ENCODE measurements at places on chromosomes 6 and 20. TPM values are rescaled to one million over a fixed set of nuclear protein-coding genes. Genes with fewer than 3 reads are reported as not detected.
A peak's percentile ranks its signal among the peaks of the same experiment; 100 is the strongest.

- H3K27ac ChIP-seq = no peak overlapping the region
- H3K36me3 ChIP-seq = peaks cover 4% of the 10 kb centered on the region
- no peak for DNase-seq
- no peaks in the 10 kb centered on the region for H3K27me3 ChIP-seq
- no peak overlapping the region for H3K4me3 ChIP-seq
Observed at GRCh38 chr6:83098589-83098988, 31.1 kb downstream of the DOP1A start.

- peak overlapping the region; percentile 8 for H3K27ac ChIP-seq
- H3K27me3 ChIP-seq = no peaks in the 10 kb centered on the region
- H3K36me3 ChIP-seq = no peaks in the 10 kb centered on the region
- DNase-seq = no peak
- peaks cover 16% of the 10 kb centered on the region for H3K4me1 ChIP-seq
- no peak overlapping the region for H3K4me3 ChIP-seq
Observed at GRCh38 chr6:161438430-161439030, 164.7 kb upstream of the AGPAT4 start.

- H3K4me1 ChIP-seq = no peaks in the 10 kb centered on the region
- H3K27ac ChIP-seq = no peak overlapping the region
- DNase-seq = no peak
- no peaks in the 10 kb centered on the region for H3K27me3 ChIP-seq
Observed at GRCh38 chr6:130105996-130106704, 87.8 kb downstream of the L3MBTL3 start.

DNA sequence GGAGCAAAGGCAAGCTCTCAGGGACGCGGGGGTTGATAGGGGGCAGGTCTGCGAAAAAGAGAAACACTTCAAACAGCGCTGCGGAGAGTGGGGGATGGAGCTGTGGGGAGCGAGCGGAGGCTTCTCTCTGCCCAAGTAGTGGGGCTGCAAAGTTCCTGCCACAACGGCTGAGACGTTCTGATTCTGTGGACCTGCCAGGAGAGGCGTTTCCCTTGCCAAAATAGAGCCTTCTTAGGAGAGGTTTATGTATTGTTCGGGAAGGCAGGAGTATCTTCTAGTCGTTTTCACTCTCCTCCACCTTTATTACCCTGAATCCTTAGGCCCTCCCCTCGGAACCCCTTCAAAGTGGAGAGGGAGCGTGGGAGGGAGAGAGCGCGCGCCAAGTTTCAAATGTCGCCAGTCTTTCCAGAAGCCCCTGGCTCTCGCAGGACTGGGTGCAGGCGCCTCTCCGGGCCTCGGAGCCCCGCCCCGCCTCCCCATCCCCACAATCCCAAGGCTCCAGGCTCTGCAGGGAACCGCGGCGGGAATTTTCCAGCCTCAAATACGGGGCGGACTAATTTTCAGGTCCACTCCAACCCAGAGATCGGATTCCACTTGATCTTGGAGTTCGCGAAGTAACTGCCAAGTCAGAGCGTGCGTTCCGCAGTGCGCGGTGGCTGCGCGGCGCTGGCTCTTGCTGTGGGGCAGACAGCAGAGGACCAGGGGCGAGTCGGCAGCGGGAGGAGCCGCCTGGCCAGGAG, 10.0 kb upstream of the POU3F2 start:
- H3K27me3 ChIP-seq = peaks cover 62% of the 10 kb centered on the region
- H3K4me3 ChIP-seq = no peak overlapping the region
- no peaks in the 10 kb centered on the region for H3K36me3 ChIP-seq
- no peak for DNase-seq

GRCh38 chr6:41775293-41775882, 4.3 kb downstream of the FRS3 start:
- peaks cover 61% of the 10 kb centered on the region for H3K36me3 ChIP-seq
- H3K27me3 ChIP-seq = no peaks in the 10 kb centered on the region

GRCh38 chr6:34288581-34288980, 39.8 kb upstream of the SMIM29 start:
- no peak overlapping the region for H3K4me3 ChIP-seq
- H3K36me3 ChIP-seq = peaks cover 49% of the 10 kb centered on the region
- peaks cover 11% of the 10 kb centered on the region for H3K4me1 ChIP-seq
- DNase-seq = peak; percentile 39
- no peaks in the 10 kb centered on the region for H3K27me3 ChIP-seq

- H3K4me1 ChIP-seq = no peaks in the 10 kb centered on the region
Observed at GRCh38 chr6:47496935-47497579, 19.5 kb downstream of the CD2AP start.

DNA sequence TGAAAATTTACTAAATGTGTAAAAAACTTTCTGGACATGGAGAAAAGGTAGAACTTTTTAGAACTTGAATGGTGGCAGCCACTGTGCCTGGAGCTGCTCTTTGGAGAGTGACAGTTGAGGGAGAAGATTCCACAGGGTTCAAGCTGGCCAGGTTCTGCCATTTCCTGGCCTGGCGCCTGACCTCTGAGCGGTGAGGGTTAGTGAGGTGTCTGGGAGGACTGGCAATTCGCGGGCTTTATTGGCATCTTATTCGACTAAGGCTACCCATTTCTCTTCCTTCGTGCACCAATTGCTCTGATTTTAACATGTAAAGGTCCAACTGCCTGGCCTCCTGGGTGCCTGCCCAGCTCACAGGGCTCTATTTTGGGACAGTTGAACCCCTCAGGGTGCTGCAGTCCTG, 2.4 kb downstream of the SNAI1 start:
- peaks cover 20% of the 10 kb centered on the region for H3K36me3 ChIP-seq
- peak overlapping the region; percentile 87 for H3K4me3 ChIP-seq
- peaks cover 2% of the 10 kb centered on the region for H3K27me3 ChIP-seq
- peaks cover 88% of the 10 kb centered on the region for H3K4me1 ChIP-seq

GRCh38 chr20:18685406-18685805, 97.6 kb downstream of the DTD1 start:
- no peak overlapping the region for H3K4me3 ChIP-seq
- no peak overlapping the region for H3K27ac ChIP-seq
- no peak for DNase-seq
- no peaks in the 10 kb centered on the region for H3K36me3 ChIP-seq

GRCh38 chr6:13397359-13398068, 69.2 kb upstream of the TBC1D7 start:
- no peak for DNase-seq
- H3K36me3 ChIP-seq = no peaks in the 10 kb centered on the region
- H3K27me3 ChIP-seq = no peaks in the 10 kb centered on the region
- peaks cover 7% of the 10 kb centered on the region for H3K4me1 ChIP-seq
- no peak overlapping the region for H3K4me3 ChIP-seq
- no peak overlapping the region for H3K27ac ChIP-seq

GRCh38 chr6:22949967-22950366, 380.6 kb downstream of the HDGFL1 start:
- H3K36me3 ChIP-seq = no peaks in the 10 kb centered on the region
- no peak overlapping the region for H3K4me3 ChIP-seq
- no peak overlapping the region for H3K27ac ChIP-seq
- H3K4me1 ChIP-seq = no peaks in the 10 kb centered on the region

GRCh38 chr20:45863543-45864470, 6.4 kb downstream of the ZSWIM3 start:
- no peaks in the 10 kb centered on the region for H3K36me3 ChIP-seq
- H3K4me3 ChIP-seq = no peak overlapping the region
- no peaks in the 10 kb centered on the region for H3K27me3 ChIP-seq
- no peak overlapping the region for H3K27ac ChIP-seq

DNA sequence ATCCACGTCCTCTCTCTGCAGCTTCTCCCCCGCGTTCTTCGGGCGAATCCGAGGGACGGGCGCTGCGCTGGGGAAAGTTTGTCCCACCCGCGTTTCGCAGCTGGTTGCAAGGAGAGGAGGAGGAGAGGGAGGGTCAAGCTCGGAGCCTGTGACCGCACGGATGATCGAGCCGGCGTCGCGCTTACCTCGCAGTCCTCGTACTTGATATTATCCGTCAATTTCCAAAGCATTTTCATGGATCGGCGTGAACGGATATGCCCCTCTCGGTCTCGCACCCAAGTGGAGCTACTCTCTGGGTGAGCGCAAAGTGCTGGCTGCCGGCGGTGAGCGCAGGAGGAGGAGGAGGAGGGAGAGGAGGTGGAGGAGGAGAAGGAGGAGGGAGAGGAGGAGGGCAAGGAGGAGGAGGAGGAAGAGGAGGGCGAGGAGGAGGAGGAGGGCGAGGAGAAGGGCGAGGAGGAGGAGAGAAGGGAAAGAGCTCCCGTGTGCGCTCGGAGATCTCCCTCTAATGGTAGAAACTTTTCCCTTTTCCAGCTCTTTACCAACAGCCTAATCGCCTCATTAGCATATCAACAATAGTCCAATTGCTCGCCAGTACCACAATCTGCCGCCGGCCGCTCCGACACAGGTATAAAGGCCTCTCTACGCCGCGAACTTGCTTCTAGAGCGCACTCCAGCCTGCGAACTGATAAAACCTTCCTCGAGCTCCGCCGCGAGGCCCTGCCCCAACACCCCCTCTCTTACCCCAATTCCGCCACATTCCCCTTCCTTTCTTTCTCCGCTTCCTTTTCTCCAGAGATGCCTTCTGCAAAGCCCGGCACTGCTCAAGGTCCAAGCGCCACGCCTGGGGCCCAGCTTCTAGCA, at the start of gene TFAP2A:
Gene TFAP2A (minus strand): TSS at position 319 of the 861 bp plus-strand sequence. CDS start 83 bp downstream, at position 236.
- peaks cover 44% of the 10 kb centered on the region for H3K4me1 ChIP-seq
- H3K4me3 ChIP-seq = no peak within 1 kb of the TSS
- peak; percentile 30 for DNase-seq
- H3K27me3 ChIP-seq = peaks cover 99% of the 10 kb centered on the region
- no peaks in the 10 kb centered on the region for H3K36me3 ChIP-seq

- no peak overlapping the region for H3K4me3 ChIP-seq
- no peaks in the 10 kb centered on the region for H3K4me1 ChIP-seq
- H3K27ac ChIP-seq = no peak overlapping the region
- no peaks in the 10 kb centered on the region for H3K36me3 ChIP-seq
- H3K27me3 ChIP-seq = no peaks in the 10 kb centered on the region
- no peak for DNase-seq
Observed at GRCh38 chr20:38838326-38838725, 32.8 kb downstream of the PPP1R16B start.

DNA sequence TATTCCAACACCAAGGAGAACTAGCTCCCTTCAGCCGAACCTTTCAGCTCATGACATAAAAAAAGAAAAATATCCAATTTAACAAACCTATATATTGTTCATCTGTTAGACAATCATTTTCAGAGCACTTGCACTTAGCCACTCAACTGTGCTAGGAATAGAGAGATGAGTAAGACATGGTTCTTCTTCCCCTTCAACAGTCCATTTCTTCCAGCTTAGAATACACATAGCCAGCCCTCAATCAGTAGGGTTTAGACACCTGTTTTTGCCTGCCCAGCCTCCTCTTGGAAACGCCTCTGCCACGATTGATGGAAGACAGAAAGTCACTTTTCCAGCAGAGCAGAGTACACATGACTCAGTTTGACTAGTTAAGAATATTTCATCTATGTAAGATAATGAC, 21.8 kb downstream of the ADNP start:
- no peak for DNase-seq
- peaks cover 9% of the 10 kb centered on the region for H3K36me3 ChIP-seq
- H3K4me3 ChIP-seq = no peak overlapping the region
- no peaks in the 10 kb centered on the region for H3K4me1 ChIP-seq
- no peak overlapping the region for H3K27ac ChIP-seq
- no peaks in the 10 kb centered on the region for H3K27me3 ChIP-seq

DNA sequence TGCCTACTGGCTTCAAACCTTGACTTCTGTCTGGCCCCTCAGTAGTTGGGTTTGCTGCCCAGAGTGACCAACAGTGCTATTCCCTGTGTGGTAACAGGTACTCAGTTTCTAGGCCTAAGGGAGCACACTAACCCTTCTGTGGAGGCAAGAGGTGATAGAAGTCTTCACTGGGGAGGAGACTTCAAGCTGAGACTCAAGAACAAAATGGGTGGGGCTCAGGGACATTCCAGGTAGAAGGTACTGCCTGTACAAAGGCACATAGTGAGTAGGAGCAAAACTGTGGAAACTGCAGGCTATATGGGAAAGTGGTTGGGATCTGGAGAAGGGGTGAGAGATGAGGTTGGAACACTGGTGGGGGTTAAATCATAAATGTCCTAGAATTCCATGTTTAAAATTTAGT, 2.3 kb upstream of the SCAND1 start:
- DNase-seq = no peak
- H3K4me3 ChIP-seq = no peak overlapping the region
- H3K27me3 ChIP-seq = no peaks in the 10 kb centered on the region

DNA sequence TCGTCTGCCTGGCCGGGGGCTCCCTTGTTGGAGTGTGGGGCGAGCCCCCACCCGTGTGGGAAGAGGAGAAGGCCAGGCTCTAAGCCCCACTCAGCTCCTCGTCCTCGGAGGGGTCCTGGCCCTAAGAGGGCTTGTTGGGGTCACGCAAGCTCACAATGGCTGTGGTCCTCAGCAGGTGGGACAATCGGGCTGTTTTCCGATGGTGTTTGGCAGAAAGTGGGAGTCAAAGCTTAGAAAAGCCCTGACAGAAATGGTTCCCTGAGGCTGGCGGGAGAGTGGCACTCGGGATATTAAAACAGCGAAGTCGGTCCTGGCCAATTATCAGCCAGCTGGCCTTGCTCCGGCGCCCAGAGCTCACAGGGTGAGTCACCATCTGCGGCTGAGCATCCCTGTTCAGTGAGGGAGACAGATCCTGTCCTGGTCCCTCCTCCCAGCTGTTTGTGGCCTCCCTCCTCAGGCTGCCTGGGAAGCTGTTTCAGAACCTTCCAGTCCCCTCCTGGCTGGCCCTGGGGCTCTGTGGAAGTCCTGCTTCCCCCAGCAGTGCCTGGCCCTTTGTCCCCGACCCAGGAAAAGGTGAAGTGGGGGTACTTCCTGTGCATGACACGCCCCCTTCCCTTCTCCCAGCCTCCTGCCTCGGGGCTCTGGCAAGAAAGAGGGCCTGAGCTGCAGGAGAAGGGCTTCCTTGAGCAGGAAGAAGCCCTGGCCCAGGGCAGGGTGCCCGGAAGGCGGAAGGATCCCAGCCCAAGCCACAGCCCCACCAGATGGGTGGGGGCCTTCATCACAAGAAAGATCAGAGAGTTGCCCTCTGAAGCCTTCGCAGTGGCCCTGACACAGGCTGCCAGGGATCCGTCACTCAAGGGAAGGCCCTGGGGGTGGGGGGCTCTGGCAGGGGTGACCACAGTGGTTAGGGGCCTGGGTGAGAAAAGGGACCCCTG, 53.6 kb upstream of the BHLHE23 start:
- no peak overlapping the region for H3K4me3 ChIP-seq
- DNase-seq = no peak
- no peaks in the 10 kb centered on the region for H3K36me3 ChIP-seq
- no peak overlapping the region for H3K27ac ChIP-seq

TPD52L1 gene
- 39.8 TPM for total RNA-seq

SYTL3 gene
- 7.8 TPM for total RNA-seq

HCRTR2 gene
- total RNA-seq = not detected

DLK2 gene
- 2.0 TPM for total RNA-seq

GINS1 gene
- total RNA-seq = 5.2 TPM

BTN1A1 gene
- total RNA-seq = 0.04 TPM

TRIM27 gene
- 47.7 TPM for total RNA-seq

CYP21A2 gene
- 0.04 TPM for total RNA-seq

EFCAB8 gene
- total RNA-seq = 0.22 TPM

NDUFAF5 gene
- 26.0 TPM for total RNA-seq

PGK2 gene
- not detected for total RNA-seq

ARFGEF3 gene
- 1.1 TPM for total RNA-seq
